ENCODE measurements at places on chromosomes 1 and 21.
A peak's percentile ranks its signal among the peaks of the same experiment; 100 is the strongest.

GRCh38 chr1:166695115-166695514, 144.2 kb upstream of the POGK start:
- peak; percentile 9 for DNase-seq

DNA sequence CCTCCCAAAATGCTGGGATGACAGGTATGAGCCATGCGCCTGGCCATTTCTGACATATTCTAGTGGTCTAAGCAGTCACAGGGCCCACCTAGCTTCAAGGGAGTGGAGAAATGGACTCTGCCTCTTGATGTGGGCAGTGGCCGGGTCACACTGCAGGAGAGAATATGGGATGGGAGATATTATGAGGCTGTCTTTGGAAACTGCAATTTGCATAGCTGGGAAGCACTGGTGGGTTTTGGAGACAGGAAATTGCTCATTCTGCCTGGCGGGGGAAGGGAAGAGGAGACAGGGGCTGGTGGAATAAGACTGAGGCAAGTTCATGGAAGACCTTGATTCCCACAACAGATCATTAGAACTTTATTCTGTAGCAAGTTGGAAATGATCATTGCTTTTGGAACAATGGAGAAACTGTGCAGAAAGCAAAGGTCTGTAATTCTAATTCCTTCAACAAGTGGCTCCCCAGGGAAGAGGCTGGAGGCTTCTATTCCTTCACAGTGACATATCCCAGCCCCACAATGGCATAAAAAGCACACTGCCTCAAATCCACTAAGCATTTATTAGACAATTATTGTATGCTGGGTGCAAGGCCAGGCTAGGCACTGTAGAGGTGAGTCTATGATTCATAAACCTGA, 10.5 kb downstream of the NCMAP start:
- no peak for DNase-seq

GRCh38 chr1:226722240-226722900, 16.7 kb downstream of the ITPKB start:
- no peak for DNase-seq

- peak; percentile 94 for DNase-seq
Measured at GRCh38 chr1:201531551-201532425, 7.1 kb upstream of the NAV1 start.

DNA sequence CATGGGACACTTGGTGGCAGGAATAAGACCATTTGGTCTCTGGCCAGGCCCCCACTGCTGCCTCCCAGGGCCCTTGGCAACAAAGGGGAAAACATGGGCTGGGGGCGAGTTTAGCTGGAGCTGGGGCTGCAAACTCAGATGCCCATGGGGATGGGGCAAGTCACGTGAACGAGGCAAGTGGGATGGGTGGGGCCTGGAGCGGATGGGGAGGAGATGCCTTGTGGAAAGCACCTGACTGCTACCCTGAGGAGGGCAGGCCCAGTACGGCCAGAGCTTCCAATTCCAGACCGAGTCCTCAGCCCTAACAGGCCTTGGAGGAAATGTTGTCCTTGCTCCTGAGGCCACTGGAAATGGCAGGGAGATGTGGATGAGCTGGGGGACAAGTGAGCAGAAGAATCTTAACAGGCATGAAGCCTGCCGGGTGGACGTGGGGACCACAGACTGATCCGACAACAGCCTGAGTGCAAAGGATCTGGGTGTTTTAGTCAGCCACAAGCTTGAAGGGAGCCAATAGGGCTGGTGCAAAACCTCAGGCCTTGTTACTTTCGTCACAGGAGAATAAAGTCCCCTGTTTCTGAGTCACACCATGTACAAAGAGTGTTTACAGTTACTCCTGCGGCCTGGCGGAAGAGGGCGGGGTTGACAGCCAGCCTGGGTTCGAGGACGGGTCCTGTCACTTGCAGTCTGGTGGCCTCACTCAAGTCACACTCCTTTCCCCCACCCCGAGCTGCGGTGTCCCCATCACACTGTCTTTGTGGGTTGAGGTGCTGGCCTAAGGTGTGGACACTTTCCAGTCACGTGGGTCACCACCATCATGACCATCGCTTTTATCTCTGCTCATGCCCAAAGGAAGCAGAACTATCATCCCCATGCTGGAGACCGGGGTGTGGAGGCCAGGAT, 19.1 kb downstream of the RUNX3 start:
- DNase-seq = no peak

- no peak for DNase-seq
Measured at GRCh38 chr1:175000697-175001187, 995 bp downstream of the CACYBP start.

- DNase-seq = peak; percentile 69
Measured at GRCh38 chr1:155062702-155063411, 683 bp upstream of the EFNA4 start.

- no peak for DNase-seq
Measured at GRCh38 chr1:45723248-45723930, 27.1 kb downstream of the IPP start.

- no peak for DNase-seq
Measured at GRCh38 chr1:182770232-182770631, 19.3 kb upstream of the NPL start.

GRCh38 chr1:178768423-178768822, 43.4 kb downstream of the RALGPS2 start:
- no peak for DNase-seq

GRCh38 chr1:66557157-66557556, 23.2 kb downstream of the SGIP1 start:
- no peak for DNase-seq

DNA sequence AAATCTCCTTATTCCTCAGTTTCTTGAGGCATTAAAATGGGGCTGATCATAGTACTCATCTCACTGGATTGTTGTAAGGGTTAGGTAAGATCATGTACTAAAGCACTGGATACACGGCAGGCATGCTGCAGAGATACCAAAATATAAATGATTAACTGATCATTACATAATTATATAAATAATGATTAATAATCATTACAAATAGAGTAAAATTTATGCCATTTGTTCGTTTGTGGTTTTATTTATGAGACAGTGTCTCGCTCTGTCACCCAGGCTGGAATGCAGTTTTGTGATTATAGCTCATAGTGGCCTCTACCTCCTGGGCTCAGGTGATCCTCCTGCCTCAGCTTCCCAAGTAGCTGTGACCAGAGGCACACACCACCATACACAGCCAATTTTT, 140.7 kb downstream of the HHAT start:
- no peak for DNase-seq

GRCh38 chr1:121516234-121516967, 331.6 kb downstream of the SRGAP2C start:
- DNase-seq = peak; percentile 4

GRCh38 chr1:184930645-184931044, 43.7 kb downstream of the NIBAN1 start:
- DNase-seq = no peak

- DNase-seq = no peak
Measured at GRCh38 chr1:51663105-51663504, 46.2 kb downstream of the OSBPL9 start.

DNA sequence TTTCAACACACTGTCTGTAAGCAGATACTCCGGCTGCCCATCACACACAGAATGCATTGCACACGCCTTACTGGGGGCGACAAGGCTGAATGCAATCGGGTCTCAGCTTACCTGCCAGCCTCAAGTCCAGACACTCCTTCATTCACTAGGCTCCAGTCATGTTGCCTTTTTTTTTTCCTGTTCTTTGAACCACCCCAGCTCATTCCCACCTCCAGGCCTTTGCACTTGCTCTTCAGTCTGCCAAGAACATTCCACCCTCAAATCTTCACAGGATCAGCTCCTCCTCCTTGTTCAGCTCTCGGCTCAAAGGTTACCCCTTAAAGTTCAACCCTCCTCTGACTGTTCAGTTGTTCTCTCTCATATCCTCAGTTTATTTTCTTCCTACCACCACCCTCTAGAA, 181.9 kb upstream of the ESRRG start:
- DNase-seq = no peak

DNA sequence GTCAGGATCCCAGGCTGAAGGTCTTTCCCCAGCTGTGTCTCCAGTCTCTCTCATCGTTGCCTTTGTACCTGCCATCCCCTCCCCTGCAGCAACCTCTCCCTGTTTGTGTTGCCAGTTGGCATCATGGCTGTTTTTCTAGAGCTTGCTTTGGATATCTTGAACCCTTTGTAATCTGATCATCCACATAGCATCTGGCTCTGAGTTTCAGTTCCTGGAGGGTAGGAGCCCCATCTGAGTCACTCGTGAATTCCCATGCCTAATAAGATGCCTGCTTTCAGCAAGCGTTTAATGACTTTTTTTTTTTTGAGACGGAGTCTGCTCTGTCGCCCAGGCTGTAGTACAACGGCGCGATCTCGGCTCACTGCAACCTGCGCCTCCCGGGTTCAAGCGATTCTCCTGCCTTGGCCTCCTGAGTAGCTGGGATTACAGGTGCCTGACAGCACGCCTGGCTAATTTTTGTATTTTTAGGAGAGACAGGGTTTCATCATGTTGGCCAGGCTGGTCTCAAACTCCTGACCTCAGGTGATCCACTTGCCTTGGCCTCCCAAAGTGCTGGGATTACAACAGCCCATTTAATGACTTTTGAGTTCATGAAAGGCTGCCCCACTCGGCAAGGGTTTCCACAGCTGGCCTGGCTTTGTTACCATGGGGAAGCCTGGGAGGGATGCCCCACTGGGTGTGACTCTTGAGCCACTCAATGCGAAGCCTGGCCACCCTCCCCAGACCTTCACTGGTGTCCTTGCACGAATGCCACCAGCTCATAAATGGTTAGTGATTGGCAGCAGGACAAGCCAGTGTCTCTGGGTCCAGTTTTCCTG, 11.9 kb downstream of the ALPL start:
- DNase-seq = no peak

DNA sequence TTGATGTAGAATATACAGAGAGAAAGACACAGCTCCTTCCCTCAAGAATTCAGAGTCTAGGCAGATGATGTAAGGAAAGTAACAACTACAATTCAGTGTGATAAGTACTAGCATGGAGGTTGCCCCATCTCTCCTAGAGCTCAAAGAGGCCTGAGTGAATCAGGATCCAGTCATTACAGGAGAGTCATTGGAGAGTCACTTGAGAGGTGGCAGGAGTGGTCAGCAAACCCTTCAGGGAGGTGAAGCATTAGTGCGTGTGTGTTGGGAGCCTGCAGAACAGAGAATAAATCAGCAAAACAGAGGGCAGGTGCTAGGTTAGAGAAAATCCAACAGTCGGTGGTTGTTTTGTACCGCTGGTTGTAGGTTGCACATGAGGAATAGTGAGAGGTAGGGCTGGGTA, 46.1 kb downstream of the GRIK1 start:
- no peak for DNase-seq

GRCh38 chr1:221439747-221440501, 302.0 kb downstream of the DUSP10 start:
- peak; percentile 90 for DNase-seq

GRCh38 chr1:20703124-20703756, 14.6 kb downstream of the KIF17 start:
- no peak for DNase-seq

DNA sequence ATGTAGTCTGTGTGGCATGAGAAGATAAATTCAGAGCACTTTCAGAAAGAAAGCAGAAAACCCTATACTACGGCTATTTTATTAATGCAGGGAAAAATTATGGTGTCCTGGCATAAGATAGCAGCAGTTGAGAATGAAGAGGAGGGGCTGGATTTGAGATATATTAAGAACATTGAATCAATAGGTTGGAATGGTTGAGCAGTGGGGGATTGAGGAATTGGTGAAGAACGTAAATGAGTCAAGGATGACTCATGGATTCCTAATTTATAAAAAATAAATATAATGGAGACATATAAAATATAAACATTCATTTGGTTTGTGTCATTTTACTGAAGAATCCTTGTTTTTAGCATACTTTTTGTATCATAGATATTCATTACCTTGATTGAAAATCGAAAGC, 234.3 kb upstream of the ADAMTS5 start:
- no peak for DNase-seq

DNA sequence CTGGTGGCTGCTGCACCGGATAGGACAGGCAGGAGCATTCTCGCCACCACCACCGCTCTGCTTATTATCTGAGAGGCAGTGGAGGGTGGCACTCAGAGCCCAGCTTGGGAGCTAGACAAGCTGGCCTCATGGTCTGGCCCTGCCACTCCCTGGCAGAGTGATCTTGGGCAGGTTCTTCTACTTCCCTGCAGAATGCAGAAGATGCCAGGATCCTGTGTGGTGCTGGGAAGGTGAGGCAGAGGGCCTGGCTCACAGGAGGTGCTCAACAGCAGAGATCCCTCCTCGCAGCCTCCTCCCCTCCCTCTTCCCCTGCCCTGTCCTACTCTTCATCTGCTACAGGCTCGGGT, 60.4 kb downstream of the ARHGEF10L start:
- DNase-seq = no peak

GRCh38 chr1:8239306-8240023, 78.4 kb upstream of the SLC45A1 start:
- DNase-seq = no peak

GRCh38 chr1:154925335-154926170, 11.0 kb downstream of the PMVK start:
- DNase-seq = no peak

GRCh38 chr1:15680561-15681348, 3.4 kb upstream of the PLEKHM2 start:
- DNase-seq = no peak

- DNase-seq = no peak
Measured at GRCh38 chr1:155175927-155176371, 2.3 kb downstream of the TRIM46 start.

GRCh38 chr1:42922687-42923366, 35.8 kb downstream of the SLC2A1 start:
- DNase-seq = peak; percentile 76

GRCh38 chr1:243996223-243996622, 54.9 kb upstream of the ZBTB18 start:
- no peak for DNase-seq

DNA sequence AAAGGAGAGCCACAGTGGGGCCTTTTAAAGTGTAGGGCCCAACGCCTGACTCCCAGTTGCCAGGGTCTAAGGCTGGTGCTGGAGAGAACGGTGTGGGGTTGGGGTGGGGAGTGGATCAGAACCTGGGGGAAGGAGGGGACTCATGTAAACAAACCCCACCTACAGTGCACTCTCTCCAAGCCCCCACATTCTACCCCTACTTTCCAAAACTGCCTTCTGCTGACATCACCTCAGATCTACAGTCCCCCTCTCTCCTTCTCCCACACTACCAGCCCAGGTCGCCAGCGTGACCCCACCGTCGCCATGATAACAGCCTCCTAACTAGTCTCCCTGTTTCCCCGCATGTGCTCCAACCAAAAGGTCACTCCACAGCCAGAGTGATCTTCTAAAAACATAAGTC, 26.6 kb downstream of the TNNT2 start:
- no peak for DNase-seq

GRCh38 chr1:77850082-77850481, 38.3 kb upstream of the NEXN start:
- no peak for DNase-seq

DNA sequence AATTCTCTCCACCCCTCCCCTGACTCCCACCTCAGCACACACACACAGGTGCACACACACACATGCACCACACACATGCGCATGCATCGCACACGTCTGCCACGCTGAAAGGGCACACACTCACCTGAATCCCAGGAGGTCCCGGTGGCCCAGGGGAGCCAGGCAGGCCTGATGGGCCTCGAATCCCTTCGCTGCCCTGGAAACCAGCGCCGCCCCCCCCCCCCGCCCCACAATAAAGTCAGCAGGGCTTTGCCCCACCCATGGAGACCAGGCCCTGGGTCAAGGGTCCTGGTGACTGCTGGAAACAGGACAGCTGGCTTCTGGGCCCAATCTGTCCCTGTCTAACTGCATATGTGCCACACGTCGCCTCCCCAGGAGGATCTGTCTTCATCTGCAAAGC, 17.8 kb upstream of the PEF1 start:
- DNase-seq = no peak

- DNase-seq = no peak
Measured at GRCh38 chr1:240086726-240087125, 5.0 kb upstream of the FMN2 start.

Data from tongue (tissue), 3 donors.